ENCODE measurements at places on chromosomes 1 and 21.

DNA sequence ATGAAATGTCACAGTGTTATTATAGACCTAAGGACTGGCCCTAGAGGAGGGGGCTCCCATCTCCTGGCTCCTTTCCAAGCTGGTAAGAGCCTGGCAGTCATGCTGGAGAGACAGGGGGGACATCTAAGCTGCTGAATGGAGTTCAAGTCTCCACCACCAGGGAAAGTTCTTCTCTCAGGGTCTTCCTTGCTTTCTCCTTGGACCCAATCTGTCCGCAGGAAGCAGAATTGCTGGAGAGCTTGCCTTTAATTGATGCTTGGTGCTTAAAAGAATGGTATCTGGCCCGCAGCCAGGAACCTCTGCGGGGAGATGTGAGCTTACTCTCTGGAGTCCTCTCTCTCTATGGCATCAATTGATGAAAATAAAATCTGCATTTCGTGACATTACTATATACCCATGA lies 25.1 kb downstream of the IRF2BP2 start:
- DNase-seq = no peak

GRCh38 chr1:86147755-86148154 lies 8.8 kb downstream of the COL24A1 start:
- no peak for DNase-seq

- DNase-seq = no peak
Measured at GRCh38 chr1:14968251-14968851, 185.2 kb upstream of the TMEM51 start.

DNA sequence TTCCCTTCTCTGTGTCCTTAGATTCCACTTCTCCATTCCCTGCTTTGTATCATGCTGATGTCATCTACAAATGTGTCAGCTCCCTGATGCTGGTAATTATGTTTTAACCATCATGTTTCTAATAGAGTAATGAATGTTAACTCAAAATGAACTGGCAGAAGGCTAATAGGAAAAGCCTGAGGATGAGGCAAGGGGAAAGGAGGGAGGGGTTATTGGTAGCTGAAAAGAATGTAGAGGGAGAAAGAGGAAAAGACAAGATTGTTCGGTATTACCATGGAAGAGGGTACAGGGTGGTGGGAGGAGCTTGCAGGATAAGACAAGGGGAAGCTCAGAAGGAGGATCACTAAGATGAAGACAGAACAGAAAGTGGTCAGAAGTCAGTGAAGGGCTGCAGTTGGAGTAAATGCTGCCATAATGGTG lies 150.9 kb downstream of the ZC3H11B start:
- DNase-seq = no peak

- no peak for DNase-seq
Measured at GRCh38 chr1:161492827-161493226, 12.4 kb upstream of the FCGR2A start.

GRCh38 chr1:30126848-30127247 lies 596.5 kb downstream of the MATN1 start:
- no peak for DNase-seq

DNA sequence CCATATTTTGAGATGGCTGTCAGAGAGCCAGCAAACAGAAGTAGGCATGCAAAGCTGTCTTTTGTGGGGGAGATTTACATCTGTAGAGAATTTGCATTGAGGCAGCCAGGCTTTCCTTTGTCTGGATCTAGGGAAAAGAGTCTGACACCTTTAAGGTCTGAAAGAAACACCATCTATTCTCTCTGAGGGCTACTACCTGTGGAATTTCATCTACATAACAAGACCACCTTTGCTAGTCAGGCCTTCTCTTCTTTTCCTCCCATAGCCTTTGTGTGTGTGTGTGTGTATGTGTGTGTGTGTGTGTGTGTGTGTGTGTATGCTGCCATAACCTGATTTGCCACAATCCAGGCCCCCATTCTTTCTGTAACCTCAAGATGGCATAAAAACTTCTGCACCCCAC lies 28.4 kb upstream of the DMRTB1 start:
- DNase-seq = no peak

DNA sequence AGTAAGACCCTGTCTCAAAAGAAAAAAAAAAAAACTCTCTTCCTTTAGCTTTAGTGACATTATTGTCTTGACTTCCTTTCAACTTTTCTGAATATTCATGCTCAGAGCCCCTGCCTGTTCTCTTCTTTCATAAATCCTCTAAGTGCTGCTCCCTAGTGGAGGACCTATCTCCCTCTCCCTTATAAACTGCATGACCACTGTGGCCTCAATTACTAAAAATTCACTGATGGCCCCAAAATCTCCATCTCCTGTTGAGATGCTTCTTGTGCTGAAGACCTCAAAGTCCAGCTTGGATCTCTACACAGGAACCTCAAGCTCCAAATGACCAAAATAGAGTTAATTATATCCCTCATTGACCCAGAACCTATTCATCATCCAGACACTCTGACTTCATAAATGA lies 7.8 kb downstream of the ITLN1 start:
- no peak for DNase-seq

DNA sequence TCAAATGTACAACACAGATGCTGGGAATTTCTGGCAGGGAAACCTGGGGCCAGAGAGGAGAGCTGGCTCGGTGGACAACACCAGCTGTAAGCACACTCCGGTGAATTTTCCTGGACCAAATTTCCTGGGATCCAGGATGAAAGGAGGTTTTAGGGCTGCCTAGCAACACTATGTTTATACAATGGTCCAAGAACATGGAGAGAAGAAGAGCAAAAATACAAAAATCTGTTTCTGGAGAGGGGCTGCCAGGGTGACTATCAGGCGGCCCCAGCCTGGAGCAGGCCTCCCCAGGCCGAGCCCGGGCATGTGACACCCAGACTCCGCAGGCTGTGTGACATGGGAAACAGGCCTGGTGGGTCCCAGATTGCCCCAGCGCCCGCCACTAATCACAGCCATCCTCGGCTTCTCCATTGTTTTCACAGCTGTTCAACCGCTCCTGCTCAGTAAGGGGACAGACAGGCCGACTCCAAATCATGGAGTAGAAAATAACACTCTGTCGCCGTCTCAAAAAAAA lies 336.0 kb upstream of the NFIA start:
- DNase-seq = no peak

- no peak for DNase-seq
Measured at GRCh38 chr1:56301791-56302190, 277.6 kb downstream of the PLPP3 start.

- DNase-seq = no peak
Measured at GRCh38 chr1:241870336-241870735, 22.3 kb downstream of the EXO1 start.

DNA sequence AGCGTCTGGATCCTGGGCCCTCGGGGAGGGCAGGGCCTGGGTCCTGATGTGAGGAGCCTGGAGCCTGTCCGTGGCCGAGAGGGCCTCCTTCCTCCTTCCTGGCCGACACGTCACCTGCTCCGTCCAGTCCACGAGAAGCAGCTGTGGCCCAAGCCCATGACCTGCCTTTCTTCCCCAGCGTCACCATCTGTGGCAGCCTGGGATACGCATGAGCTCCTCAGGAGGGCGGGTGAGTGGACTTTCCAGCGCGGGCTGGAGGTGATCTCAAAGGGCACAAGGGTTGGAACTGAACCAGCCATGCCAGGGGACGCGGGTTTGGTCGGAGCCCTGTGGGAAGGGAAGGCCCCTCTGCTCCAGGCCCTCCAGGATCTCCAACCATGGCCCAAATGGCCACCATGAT lies 90.4 kb downstream of the DHRS3 start:
- no peak for DNase-seq

DNA sequence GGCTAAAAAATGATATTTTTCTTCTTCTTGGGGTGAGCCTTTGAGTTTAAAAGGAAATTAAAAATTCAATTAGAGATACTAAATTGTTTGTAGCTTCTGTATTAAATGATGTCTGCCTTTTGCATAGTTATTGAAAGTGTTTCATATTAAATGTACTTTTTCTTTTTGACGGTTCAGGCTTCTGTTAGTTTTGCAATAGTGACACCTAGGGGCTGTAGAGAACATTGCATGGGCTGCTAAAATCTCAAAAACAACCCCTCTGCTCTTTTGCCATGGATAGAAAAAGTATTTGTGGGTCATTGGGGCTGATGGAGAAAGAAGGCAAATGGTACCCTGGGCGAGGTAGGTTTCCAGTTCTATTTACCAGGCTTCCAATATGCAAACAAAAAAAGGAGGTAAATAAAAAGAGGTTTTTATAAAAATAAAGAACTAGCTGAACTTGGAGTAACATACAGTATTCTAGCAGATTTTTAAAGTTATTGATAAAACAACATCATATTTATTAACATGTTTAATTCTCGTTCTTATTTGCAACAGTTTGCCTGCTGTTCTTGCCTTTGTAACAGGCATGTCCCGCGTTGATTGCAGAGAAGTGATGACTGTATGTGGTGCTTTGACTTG lies 115.4 kb upstream of the HOOK1 start:
- no peak for DNase-seq

- no peak for DNase-seq
Measured at GRCh38 chr1:109225308-109225707, 11.6 kb downstream of the SARS1 start.

DNA sequence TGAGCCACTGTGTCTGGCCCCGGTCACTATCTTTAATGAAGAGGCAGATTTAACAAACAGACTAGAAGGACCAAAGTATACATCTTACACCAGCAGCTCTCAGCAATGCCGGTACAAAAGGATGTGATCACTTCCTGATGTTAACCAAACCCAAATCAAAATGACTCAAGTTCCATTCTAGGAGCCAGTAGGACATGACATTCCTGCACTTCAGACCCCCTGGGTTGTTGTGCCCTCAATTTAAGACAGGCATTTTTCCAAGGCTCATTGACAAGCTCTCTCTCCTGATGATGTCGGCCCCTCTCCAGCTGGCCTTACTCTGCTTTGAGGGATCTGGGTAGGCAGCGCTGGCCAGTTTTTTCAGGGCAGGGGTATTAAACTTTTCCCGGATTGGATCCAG lies 35.1 kb downstream of the YARS1 start:
- DNase-seq = no peak

DNA sequence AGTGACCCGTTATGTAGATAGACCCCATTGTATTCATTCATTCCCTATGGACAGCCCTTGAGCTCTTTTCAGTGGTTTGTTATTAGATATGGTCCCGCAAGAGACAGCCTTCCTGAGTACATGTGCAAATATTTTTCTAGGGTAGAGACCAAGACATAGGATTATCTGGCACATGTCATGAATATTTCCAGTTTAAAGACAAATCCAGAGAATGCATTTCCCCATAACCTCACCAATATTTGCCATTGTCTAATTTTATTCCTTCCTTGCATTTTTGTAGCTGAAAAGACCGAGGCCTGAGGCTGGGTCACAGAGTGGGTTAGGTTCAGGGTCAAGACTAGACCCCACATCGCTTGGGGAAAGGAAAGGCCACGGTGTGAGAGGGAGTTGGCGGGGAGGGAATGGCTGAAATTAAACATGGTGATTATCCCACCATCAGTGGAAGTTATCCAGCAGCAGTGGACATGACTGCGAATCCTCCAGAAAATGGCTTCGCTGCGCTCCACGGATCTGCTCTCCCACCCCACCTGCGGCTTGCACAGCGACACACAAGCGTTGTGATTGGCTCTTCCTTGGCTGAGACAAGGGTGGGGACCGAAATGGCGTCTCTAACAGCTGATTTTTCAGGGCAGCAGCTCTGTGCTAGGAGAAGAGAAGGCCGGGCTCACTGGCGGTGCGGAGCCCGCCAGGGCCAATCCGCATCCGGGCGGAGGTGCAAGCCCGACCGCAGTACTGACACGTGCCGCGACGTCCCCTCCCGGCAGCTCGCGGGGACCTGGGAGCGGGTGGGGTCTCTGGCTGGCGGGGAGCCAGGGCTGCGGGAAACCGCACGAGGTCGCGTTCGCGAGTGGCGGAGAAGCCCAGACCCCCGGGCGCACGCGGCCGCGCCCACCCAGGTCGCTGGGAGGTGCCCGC lies 16.1 kb upstream of the STMN1 start:
- no peak for DNase-seq

- DNase-seq = no peak
Measured at GRCh38 chr1:187047298-187047697, 218.5 kb downstream of the PLA2G4A start.

DNA sequence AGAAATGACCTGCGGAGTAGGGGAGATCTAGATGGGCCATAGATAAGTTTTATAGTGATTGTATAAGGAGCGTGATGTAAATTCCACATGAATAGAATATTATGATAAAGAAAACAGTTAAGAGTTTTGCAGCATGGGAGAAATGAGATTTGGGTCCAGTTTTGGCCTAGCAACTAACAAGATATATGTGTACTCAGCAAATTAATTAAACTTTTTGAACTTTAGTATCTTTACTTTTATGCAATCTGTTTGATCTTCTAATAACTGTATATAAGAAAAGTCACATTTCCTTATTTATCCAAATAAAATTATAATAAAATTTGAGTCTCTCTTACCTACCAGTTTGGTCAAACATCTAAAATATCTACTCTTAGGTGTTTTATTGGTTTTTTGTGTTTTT lies 1011.8 kb upstream of the NCAM2 start:
- DNase-seq = no peak

DNA sequence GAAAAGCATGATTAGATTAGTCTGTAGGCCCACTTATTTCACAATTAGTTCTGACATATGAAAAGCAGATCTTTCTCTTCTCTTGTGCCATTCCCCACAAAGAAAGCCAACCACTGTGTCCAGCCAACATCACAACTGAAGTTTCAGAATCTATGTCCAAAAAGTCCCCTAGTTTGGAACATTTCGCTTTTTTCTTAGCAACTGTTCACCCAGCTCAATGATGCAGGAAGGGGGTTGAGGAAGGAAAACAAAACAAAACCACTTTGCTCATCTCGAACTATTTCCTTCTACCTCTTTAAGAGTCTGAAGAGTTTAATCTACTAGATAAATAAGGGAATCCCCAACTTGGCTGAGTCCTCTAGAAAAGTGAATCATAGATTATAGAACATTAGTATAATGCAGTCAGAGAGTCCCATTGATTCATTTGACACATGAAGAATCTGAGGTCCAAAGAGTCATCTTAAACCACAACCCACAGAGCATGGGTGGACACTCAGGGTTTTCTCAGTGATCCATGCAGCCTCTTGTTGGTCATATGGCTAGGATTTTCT lies 159.3 kb upstream of the SGIP1 start:
- no peak for DNase-seq

DNA sequence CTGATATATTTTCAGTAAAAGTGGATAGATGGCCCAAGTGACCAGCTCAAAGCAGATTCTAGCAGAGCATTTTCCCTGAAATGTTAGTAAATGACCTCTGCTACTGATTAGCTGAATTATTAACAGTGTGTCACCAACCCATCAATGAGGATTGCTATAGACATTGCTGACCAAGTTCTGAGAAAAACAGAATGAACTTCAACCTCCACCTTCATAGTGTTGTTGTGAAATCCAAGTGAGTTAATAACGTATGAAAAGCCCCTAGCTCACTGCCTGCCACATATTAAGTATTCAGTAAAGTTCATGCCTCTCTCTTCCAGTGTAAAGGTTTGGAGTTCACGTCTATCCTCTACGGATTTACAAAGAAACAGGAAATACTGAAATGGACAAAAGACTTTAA lies 15.8 kb downstream of the PLPP3 start:
- no peak for DNase-seq

GRCh38 chr1:186155594-186155993 lies 219.5 kb downstream of the TPR start:
- DNase-seq = no peak

- DNase-seq = no peak
Measured at GRCh38 chr1:115429884-115430283, 91.8 kb upstream of the NGF start.

- no peak for DNase-seq
Measured at GRCh38 chr1:184854036-184854435, 99.4 kb upstream of the EDEM3 start.

All from SK-N-MC (cell line).